ENCODE measurements at places on chromosomes 5 and 9. TPM values are rescaled to one million over a fixed set of nuclear protein-coding genes. Genes with fewer than 3 reads are reported as not detected.

Gene NR4A3
- 1.8 TPM for total RNA-seq

Gene MROH2B
- total RNA-seq = not detected

Gene ADAMTS6
- total RNA-seq = 4.0 TPM

Gene SPINK4
- not detected for total RNA-seq

Gene IFNA13
- total RNA-seq = not detected

Gene PAPPA
- total RNA-seq = 0.09 TPM

Gene IRX2
- total RNA-seq = 0.26 TPM

Gene NMUR2
- not detected for total RNA-seq

Gene SLC36A3
- total RNA-seq = not detected

Gene MYMK
- total RNA-seq = not detected

Gene JAKMIP2
- total RNA-seq = 1.8 TPM

Gene NR3C1
- total RNA-seq = 122 TPM

Gene CTXN3
- total RNA-seq = not detected

Gene SLC1A3
- total RNA-seq = not detected

Gene ENHO
- total RNA-seq = 0.35 TPM

Gene IFNA7
- not detected for total RNA-seq

Gene FOXD4
- not detected for total RNA-seq

Gene FAM221B
- total RNA-seq = not detected
